ENCODE measurements at places on chromosomes 3 and 15.

GRCh38 chr3:143170676-143171075 lies 51.1 kb downstream of the CHST2 start:
- DNase-seq = no peak

DNA sequence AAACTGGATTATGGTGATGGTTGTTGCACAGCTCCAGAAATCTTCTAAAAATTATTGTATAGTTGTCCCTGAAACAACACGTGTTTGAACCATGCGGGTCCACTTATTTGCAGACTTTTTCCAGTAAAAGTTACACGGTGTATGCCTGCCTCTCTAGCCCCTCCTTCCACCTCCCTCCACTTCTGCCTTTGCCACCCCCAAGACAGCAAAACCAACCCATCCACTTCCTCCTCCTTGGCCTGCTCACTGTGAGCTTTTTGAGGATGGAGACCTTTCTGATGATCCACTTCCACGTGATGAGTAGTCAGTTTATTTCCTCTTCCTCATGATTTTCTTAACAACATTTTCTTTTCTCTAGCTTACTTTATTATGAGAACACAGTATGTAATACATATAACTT lies 5.4 kb downstream of the CYFIP1 start:
- no peak for DNase-seq

DNA sequence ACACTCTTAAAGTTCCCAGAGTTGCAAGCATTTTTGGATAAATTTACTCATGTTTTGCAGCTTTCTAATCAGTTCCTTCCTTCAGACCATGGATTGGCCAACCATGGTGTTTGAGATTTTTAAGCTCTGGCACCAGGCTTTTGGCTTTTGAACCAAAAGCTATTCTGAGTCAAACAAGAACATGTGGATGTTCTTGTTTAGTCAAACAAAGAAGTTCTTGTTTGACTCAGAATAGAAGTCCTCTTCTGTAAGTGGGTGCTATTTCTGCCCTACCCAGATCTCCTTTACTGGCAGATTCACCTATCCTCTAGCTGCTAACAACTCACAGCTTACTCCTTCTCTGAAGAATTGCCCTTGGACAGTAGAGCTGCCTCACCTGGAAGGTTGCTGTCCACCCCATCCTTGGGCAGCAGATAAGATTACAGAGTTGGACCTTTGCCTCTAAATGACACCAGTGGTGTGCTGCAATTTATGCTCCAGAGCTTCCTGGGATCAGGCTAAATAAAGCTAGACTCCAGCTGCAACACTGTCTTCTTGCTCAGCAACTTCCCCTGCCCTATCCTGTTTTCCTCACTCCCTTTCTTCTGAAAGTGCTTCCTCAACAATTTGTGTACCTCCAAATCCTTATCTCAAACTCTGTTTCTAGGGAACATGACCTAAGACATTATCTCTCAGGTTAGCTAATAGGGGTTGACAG lies 65.6 kb downstream of the COL6A6 start:
- no peak for DNase-seq

GRCh38 chr3:118543832-118544231 lies 490.8 kb downstream of the IGSF11 start:
- DNase-seq = no peak

- no peak for DNase-seq
Observed at GRCh38 chr3:188303286-188303799, 149.4 kb downstream of the LPP start.

DNA sequence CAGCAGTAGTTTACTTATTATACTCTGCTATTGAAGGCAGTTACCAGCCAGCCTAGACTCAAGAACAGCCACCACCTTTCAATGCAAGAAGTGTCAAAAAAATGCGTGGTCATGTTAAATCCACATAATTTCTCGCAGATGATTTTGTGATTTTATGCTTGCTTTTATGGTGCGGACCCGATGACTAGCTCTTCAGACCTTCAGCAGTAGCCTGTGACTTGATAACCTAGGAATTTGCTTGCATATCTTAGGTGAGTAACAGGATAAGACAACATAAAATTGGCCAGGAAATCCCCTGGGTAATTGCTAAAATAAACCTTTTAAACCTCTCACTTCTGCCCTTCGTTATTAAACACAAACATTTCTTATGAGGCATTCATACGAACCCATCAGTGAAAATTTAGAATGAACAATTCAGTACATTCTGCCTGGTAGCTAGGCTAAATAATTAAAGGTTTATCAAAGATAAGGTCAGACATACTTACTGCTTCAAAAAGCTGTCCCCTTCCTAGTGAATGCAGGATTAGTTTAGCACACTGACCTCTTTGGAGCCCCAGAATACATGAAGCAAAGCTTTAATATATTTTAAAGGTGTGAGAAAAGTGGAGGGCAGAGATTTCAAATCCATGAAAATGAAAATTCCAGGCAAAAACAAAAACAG lies 798.8 kb downstream of the OTOL1 start:
- DNase-seq = no peak

Measured in HuH-7 (cell line).